NCI-H446 treated with DMSO at 0.1 percent for 48 hours (cell line): ENCODE measurements at places on chromosomes 2 and 18.

- no peak for DNase-seq
Measured at GRCh38 chr2:36373149-36373926, 17.8 kb downstream of the CRIM1 start.

DNA sequence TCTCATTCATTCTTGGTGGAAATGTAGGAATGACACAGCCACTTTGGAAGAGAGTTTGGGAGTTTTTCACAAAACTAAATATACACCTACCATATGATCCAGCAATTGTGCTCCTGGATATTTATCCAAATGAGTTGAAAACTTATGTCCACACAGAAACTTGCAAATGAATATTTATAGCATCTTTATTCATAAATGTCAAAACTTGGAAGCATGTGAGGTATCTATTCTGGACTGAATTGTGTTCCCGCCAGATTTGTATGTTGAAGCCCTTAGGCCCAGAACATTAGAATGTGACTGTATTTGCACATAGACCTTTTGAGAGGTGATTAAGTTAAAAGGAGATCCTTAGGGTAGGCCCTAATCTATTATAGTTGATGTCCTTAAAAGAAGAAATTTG lies 409.4 kb upstream of the SYT4 start:
- DNase-seq, result no peak

DNA sequence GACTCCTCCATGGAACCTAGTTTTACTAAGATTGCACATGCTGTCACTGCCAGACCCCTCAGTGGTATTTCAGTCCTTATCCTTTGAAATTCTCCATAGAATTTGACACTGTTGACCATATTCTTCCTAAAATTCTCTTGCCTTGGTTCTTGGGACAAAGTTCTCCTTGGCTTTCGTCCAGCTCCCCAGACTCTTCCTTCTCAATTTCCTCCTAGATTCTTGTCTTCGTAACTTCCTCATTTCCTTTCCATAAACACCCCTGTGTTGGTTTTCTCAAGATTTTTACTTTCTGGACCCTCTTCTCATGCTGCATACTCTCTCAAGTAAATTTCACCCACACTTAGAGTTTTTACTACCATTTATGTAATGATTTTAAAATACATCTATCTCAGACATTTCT lies 96.6 kb upstream of the TWSG1 start:
- DNase-seq, result no peak

GRCh38 chr18:48719388-48719787 lies 180.6 kb downstream of the CTIF start:
- DNase-seq, result no peak

DNA sequence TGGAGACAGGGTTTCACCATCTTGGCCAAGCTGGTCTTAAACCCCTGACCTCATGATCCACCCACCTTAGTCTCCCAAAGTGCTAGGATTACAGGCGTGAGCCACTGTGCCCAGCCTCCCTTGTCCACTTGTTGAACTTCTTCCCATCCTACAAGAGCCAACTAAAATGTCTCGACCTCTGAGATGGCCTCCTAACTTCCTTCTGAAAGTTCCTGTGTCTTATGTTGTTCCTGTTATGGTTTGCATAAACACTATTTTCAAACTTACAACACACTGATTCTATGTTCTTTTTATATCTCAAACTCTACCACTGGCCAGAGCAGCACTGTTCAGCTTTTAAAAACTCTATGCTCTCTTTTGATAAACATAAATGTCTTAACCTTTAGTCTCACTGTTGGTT lies 63.3 kb upstream of the UGP2 start:
- DNase-seq, result no peak

GRCh38 chr18:6255886-6256285 lies 158.8 kb downstream of the L3MBTL4 start:
- DNase-seq, result no peak

GRCh38 chr2:235766278-235766677 lies 272.4 kb downstream of the AGAP1 start:
- peak; percentile 18 for DNase-seq

DNA sequence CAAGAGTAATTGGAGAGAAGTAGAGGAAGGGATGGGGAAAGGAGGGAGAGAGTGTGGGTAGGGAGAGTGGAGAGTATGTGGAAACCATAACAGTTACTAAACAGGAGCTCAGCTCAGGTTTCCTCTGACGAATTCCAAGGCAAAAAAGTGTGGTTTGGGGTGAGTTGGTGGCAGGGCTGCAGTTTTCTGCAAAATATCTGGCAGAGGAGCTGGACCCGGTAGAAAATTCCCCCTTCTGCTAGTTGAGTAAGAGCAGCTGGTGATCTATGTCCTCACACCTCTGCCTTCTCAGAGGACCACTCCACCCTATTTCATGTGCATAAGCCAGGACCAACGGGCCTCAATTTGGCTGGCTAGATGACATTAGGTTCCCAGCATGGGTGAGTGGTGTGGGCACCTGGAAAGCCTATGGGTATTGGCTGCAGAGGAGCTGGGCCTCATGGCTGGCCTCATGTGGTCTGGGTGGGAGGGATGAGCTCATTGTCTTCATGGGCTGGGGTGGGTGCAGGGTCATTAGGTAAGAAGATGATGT lies 13.2 kb downstream of the NRP2 start:
- no peak for DNase-seq

GRCh38 chr2:36881816-36882215 lies 84.5 kb downstream of the STRN start:
- no peak for DNase-seq

DNA sequence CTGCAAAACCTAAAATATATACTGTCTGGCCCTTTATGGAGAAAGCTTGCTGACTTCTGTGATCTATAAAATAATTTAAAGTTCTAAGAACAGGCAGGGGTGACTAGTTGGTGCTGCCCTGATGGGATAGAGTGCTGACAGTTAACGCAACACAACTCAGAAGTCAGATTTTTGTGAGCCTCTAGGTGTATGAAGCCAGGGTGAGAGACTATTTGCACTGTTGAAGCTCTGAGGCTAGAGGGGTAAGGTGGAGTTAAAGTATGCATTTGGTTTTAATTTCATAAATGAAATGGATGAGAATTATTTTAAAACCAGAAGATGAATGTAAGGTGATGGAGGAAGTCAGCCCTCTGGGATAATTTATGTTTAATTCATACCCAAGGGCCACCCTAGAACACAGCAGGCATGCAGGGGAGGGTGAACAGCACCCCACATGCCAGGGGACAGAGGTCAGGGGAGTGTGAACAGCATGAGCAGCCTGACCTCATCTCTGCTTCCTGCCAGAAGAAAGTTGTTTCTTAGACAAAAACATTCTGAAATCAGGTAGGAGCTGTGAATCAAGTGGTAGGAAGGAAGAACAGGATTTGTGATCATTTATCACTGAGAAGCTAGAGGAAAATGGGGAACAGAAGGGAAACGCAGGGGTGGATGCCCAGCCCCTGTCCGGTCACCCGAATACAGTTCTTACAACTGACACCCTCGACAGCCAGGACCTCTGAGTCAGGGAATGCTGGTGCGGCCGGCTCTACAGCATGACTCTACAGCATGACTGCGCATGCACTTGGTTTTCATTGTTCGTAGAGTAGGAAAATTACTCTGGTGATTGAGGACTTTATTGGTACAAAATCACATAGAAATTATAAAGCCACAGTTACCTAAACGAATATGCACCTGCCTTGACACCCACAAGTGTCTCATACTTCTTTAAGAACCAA lies 93.1 kb downstream of the MBP start:
- DNase-seq, result no peak

DNA sequence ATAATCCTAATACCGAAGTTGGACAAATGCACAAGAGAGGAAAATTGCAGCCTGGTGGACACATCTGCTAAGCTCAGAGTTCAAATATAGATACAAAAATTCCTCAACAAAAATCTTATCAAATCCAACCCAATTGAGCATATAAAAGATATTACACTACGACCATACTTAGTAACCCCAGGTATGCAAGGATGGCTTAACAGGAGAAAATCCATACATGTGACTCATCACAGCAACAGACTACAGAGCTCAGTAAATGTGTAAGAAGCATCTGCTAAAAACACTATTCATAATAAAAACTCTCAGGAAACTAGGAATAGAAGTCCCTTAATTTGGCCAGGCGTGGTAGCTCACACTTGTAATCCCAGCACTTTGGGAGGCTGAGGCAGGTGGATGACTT lies 28.3 kb downstream of the HS6ST1 start:
- DNase-seq, result no peak

- no peak for DNase-seq
Measured at GRCh38 chr2:134581877-134582546, 136.8 kb downstream of the TMEM163 start.

DNA sequence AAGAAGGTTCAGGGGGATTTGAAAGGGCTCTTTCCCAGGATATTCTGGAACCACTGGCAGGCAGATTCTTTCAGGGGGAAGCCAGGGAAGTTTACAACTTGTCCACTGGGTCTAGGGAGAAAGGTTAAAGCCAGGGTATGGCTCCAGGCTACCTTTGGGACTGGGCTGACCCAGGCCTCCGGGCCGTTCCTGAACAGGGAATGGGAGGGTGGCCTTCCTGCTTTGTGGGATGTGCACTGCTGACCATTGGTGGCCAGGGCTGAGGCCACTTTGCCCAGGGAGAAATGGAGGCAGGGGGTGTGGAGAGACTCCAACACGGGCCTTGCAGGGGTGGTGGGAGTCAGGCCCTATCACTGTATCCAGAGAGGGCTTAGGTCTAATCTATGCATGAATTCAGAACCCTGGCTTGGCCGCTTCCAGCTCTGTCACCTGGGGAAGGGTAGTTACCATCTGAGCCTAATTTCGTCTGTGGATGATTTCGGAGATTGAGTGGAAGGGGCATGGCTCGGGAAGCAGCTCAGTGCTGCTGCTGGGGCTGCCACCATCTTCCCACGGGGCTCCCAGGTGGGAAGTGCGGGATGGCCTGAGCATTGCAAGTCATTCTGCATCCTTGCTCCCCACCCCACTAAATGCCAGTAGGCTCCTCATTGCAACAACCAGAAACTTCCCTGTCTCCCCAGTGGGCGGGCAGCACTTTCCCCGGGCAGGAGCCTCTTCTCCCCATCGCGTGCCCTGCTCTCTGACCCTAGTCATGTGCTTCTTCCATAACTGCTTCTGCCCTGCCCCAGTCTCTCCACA lies 57.1 kb upstream of the OTOF start:
- DNase-seq, result no peak

- no peak for DNase-seq
Measured at GRCh38 chr2:96550787-96551604, 14.4 kb downstream of the ARID5A start.

- no peak for DNase-seq
Measured at GRCh38 chr2:175282300-175282699, 100.8 kb upstream of the ATP5MC3 start.

DNA sequence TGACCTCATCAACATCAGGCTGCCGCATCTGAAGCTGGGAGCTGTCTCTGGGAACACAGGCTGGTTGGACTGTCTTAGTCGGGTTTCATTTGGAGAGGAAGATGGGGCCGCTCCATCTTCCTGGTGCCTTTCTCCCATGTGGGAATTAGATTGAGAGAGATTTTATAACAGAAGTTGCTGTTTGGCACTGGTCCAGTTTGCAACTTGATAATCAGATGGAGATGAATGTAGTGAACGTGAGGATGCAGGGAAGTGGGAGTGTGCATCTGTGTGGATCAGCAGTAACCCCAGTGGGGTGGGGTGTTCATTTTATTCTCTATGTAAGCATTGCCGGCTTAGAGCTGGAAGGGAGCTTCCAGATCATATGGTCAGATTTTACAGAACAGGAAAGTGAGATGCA lies 250.9 kb downstream of the DCDC2C start:
- no peak for DNase-seq

DNA sequence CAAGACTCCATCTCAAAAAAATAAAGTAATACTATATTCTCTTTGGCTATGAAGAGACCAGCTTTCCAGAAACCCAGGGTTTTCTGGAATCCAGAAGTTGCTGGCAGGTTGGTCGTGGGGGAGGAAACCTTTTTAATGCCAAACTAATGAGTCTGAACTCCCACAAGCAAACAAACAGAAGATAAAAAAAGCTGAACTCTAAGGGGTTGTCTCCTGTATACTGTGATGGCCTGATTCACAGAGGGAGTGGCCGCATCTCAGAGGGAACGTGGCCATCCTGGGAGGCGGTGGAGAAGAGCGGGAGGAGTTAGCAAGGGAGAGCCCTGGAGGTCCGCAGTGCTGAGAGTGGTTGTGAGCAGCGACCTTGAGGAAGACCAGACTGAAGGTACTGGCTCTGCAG lies 36.1 kb downstream of the LIMS1 start:
- no peak for DNase-seq

- no peak for DNase-seq
Measured at GRCh38 chr2:52456561-52457377, 1310.8 kb upstream of the CHAC2 start.
